Stimulated activated CD8-positive, alpha-beta memory T cell treated with anti-CD3 and anti-CD28 coated beads, Interleukin-4, amount 100 ng/mL, for 1 hour (primary cell): ENCODE measurements at places on chromosomes 16 and 17.

- DNase-seq: peak; percentile 62
Measured at GRCh38 chr17:48593840-48594537, 410 bp upstream of the HOXB5 start.

DNA sequence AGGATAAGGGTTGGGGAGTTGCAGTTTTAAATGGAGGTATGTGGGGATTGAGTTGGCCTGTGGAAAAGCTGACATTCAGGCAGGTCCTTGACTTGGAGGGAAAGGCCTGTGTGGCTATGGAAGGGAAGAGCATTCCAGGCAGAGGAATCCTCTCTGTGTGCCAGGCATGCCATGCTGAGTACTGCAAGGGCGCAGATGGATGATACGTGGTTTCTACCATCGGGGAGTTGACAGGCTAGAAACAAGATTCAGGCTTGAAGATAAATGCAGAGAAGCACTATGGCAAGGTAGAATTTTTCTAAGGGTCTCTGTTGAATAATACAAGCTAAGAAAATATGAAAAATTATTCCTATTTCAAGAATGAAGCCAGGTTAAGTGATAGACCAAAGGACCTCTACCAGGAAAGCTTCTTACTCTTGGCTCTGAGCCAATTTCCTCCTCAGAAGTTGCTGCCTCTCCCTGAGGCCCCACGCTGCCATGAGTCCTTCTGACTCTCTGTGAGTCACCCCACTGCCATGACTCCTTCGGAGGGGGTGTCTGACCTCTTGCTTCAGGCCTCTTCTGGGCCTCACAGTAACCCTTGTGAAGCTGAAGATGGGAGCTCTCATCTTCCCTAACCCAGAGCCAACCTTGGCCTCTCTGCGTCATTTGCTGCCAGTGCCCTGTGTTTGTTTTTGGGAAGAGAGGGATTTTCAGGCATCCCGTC lies 75.8 kb downstream of the WNT3 start:
- DNase-seq: no peak

DNA sequence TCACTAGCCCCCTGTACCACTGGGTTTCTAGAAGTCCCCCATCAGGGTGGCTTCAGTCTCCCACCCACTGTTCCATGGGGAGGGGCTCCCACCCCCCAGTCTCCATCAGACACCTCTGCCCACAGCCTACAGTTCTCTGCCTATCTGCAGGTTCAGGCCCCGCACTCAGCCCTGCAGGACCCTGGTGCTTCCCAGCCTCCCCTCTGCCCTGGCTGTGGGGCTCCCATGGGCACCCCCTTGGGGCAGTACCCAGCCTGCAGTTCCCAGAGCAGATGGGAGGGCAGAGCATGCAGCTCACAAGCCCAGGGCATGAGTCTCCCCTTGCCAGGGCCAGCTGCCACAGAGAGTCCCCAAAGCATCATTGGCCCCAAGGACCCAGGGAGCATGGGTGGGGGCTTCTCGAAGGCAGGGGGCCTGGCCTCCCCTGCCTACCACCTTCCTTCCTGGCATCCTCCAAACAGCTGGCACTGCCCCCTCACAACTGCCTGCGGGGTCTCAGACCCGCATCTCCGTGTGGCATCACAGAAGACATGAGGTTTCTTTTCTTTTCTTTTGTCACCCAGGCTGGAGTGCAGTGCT lies 2.8 kb upstream of the MRPL28 start:
- no peak for DNase-seq

DNA sequence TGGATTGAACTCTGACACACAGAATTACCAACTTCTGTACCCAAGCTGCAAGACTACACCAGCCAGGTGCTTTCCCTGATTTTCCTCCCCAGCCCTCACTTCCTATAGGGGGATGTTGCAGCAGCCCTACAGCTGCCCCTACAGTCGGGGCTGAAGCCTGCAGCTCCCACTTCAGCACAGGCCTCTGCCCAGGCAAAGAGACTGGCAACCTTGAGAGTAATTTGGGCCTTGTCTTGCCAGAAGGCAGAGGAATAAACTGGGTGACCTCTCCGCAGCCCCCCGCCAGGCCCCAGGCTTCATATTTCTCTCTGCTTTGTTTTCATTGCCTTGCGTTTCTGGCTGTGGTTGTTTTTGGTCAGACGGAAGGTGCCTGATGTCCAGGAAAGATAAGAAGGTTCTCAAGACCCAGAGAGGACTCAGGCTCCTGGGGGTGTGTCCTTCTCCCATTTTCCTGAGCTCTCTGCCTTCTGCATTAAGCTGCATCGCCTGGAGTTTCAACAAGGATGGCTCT lies 32.0 kb downstream of the SLC6A4 start:
- no peak for DNase-seq

- peak; percentile 61 for DNase-seq
Measured at GRCh38 chr16:30660424-30661261, 2.4 kb downstream of the FBRS start.

- no peak for DNase-seq
Measured at GRCh38 chr17:4032738-4033137, 68.5 kb upstream of the ATP2A3 start.

- no peak for DNase-seq
Measured at GRCh38 chr17:56031636-56032035, 121.6 kb upstream of the ANKFN1 start.

DNA sequence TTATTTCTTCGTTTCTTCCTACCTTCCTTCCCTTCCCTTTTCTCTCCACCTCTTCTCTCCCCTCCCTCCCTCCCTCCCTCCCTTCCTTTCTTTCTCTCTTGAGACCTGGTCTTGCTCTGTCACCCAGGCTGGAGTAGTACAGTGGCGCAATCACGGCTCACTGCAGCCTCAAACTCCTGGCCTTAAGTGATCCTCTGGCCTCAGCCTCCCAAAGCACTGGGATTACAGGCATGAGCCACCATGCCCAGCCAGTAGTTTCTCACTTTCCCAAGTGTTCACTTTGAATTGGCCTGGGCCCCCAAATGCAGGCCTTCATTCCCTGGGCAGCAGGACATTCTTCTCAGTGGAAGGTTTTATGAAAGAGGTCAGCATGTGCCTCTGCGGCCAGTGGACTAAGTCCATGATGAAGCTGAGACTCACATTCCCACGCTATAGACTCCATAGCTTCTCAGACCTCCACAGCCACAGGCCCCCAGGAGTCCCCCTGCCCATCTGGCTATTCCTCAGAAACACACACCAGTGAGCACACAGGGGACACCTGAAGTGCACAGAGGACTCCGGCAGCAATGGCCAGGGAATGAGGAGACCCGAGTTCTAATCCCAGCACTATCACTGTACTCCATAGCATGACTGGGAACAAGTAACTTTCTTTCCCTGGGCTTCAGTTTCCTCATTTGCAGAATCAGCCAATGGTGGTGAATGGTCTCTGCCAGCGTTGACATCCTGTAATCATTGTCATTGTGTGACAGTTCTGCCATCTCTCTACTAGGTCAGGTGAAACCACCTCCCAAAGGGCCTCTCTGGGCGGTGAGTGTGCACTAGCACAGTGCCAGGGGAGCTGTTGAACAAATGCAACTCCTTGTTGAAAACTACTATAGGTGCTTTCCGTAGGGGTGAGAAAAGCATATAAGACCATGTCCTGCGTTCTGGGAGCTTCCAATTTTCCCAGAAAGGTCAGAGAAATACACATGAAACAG lies 69.2 kb upstream of the TBX2 start:
- no peak for DNase-seq

DNA sequence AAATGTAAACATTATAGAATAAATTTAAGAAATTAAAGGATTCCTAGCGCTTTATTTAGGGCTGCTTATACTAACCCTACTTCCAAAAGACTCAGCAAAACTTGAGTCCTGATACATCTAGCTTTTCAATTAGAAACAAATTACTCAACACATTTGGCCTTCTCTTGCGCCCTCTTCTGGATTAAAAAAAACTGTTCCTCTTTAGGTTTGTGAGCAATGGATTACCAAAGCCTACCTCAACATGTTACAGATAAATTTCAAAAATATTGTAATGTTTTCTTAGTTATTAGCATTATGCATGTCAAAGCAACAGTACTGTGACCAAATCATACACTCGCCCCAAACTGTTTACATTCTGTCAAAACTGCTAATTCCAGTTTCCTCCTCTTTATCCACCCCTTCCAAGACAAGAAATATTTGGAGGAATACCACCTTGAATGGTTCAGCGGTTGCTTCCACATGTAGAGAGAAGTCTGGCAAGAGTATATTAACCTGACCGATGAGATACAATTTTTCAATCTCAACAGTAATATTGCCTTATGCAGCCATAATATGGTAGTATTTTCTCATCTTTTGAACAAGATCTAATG lies 2.7 kb downstream of the NUFIP2 start:
- DNase-seq: no peak

DNA sequence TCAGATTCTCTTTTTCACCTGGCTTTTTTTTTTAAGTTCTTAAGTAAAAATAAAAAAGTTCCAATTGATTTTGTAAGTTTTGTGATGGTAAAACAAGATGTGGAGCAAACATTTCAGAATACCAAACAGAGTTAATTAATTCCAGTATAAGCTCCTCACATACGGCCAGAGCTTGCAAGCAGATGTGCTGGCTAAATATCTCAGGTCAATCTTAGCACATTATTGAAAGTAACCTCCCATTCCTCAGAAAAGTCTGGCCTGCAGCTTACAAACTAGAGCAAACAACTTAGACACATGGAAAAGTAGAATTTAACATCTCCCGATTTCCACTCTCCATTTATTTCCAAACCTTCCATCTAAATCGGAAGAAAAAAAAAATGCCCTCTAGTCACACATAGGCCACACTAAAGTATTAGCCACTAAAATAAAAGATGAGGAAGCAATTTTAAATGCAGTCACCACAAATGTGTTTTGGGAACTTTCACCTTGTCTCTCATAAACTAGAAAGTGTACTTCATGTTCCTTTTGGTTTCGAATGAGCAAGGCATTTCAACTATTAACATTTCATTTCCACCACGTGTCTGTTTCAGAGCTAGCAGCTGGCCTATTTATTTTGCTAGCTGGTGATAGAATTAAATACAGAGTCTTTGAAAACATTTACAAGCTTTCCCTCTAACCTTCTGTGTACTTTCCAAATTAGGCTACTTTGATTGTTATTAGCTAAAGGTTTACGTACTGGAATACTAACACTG lies 143.3 kb downstream of the STX8 start:
- no peak for DNase-seq

DNA sequence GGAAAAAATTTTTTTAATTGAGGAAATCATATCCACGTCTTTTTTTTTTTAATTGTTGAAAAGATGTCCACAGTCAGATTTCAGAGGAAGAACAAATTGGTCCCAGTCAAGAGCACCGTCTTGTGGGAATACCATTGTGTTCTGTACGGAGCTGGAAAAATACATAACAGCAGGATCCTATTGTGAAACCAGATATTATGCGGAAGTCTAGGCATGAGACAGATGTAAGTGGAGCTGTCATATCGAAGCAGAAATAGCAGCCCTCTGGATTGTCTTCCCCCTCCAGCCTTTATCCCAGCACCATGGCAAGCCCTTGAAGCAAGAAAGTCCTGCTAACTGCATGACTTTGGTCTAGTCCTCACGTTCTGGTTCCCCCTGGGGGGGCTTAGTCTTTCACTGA lies 391.6 kb upstream of the ASIC2 start:
- no peak for DNase-seq

DNA sequence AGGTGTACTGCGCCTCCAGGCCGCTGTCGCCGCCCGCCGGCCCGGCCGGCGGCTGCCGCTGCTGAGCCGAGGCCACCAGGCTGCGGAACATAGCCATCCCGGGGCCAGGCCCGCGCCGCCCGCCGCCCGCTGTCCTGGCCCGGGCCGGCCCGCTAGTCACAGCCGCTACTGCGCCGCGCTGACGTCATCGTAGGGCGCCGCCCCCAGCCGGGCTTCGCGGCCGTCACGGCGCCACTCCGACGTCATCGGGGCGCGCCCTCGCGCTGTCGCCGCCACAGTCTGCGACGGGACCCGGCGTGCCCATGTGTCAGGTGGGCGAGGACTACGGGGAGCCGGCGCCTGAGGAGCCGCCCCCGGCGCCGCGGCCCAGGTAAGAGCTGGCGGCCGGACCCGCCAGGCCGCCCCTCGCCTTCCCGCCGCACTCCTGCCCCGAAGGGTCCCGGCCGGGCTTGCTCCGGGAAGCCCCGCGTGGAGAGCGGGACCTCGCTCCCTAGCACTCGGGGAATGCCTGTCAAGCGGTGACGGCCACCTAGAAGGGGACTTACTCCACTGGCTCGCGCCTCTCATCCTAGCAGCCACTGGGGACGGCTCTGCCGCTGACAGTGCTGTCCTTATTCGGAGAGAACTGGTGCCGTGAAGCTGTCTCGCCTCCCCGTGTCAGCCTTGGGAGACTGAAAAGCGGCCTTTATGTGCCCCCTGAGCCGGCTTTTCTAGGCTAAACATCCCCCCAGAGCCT lies at the start of the genes CTU2 and RNF166:
TSS of gene CTU2 (plus strand) at position 275 of the 736 bp plus-strand sequence. CDS start at position 303, 28 bp downstream.
TSS of gene RNF166 (minus strand) at position 180 of the 736 bp plus-strand sequence. CDS start at position 97, 83 bp downstream.
- DNase-seq: peak; percentile 86

DNA sequence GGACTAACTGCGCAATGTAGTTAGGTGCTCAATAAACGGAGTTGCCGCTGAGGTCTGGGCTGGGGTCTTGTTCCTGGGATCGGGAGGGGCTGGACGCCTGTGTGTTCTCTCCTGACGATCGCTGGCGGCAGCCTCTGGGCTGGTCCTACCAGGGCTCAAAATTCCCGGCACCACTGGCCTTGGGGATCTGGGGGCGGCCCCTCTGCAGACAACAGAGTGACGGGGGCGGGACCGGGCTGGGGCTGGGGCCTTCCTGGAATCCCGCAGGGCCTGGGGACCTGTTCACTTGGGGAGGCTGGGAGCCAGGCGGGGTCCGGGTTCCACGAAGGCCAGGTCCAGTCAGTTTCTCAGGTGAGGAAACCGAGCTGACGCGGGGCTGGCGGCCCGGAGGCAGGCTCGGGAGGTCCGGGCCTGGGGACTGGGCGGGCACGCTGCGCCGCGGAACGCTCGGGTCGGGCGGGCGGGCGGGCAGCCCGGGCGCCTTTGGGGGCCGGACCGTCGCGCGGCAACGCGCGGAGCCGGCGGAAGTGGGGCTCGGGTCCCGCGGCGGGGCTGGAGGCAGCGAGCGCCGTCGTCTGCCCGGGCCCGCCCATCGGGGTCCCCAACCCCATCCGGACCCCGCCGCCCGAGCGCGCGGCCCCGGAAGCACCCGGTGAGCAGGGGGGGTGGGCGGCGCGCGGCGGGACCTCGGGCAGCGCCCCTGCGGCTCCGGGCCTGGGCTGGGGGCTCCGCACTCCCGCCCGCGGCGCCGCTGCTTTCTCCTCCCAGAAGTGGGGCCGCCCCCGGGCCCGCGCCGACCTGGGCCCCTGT lies at the start of gene PIGQ:
TSS of gene PIGQ (plus strand) at position 524 of the 810 bp plus-strand sequence. CDS start 4,107 bp downstream, outside the sequence.
- peak; percentile 35 for DNase-seq

GRCh38 chr17:76612977-76613851 lies 27.6 kb upstream of the ST6GALNAC2 start:
- DNase-seq: no peak

DNA sequence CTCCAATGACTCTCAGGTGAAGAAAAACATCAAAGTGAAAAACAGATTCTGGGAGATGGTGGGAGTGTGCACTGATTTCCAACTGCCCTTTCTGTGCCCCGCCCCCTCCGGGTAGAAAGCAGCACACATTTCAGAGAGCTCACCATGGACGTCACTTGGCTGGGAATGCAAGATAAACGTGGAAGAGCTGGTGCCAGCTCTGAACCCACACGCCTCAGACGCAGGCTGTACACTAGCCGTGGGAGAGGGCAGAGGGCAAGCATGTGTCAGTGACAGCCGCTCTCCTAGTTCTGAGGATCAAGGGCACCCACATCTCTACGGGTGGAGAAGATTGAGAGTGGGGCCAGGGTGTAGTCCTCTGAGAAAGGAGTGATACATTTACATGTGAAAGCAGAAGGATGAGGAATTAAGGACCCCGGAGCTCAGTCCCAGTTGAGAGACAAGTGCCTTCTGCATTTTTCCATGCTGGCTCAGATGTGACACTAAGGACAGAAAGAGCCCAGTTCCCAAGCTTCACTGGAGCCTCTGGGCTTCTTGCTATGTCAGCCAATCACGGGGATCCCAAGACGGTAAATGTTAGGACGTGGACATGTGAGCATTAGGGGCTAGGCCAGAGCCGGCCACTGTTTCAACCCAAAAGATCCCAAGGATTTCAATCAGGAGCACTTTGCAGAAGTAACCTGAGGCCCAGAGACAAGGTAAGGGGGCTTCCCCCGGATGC lies 101.3 kb downstream of the ZFHX3 start:
- no peak for DNase-seq
